Activated naive CD4-positive, alpha-beta T cell treated with anti-CD3 and anti-CD28 coated beads, Interleukin-2, amount 10 ng/mL, durations not matched to agents 7 days and 5 days (primary cell): ENCODE measurements at places on chromosomes 16 and 17.

- DNase-seq: no peak
Measured at GRCh38 chr16:8718851-8719680, 44.6 kb downstream of the ABAT start.

DNA sequence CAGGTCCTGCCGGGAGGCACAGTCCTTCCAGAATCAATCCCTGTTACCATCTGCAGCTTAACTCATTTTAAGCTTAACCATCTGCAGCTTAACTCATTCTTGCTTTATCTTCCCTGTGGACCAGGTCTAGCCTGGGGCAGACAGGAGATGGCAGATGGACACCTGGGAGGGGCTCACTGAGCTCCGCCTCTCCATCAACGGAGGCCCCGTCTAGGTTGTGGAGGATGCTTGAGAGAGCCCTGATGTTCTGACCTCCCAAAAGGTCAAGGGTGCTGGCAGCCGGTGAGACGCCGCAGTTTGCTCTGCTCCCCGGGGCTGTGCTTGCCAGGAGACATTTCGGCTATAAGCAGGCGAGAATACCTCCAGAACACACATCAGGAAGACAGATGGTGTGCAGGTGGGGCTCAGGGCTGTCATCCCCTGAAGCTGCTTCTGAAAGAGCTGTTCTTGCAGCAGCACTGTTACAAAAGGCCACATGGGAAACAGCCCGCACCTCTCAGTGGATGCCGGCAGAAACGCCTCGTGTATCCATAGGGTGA lies 41.3 kb downstream of the BAIAP2 start:
- DNase-seq: no peak

- DNase-seq: no peak
Measured at GRCh38 chr16:1640261-1640941, 28.2 kb downstream of the CRAMP1 start.

DNA sequence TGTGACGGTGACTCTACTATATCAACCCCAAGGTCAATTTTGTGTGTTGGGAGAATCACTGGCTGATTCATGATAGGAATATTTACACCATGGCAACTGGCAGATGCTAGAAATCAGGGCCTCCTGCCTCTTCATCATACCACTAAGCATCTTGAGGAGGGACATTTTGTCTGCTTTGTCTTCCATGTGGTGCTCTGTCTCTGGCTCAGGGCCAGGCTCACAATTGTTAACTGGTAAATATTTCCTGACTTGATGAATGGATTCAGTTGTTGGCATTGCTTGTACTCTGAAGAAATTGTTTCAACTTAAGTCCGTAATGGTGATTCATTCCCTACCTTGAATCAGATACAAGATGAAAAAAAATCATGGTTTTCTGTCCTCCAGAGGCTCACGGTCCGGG lies 292.7 kb downstream of the HAPSTR1 start:
- DNase-seq: no peak

DNA sequence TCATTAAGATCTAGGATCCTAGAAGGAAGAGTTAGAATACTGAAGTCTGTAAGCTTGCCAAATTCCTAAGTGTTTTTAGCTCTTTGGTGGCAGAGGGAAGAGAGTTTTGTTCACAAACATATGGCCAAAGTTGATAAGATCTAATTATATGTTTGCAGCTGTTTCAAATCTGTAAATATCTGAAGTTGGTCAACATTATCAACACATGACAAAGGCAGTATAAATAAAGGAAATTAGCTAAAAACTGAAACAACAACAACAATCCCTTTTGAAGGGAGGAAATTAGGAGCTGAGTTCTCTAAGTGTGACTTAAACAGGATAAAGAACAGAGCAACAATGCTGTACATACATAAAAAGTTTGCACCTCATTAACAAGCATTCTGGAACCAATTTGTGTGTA lies 208.7 kb downstream of the KCNJ2 start:
- no peak for DNase-seq

- no peak for DNase-seq
Measured at GRCh38 chr17:28811651-28812090, 30.9 kb downstream of the FAM222B start.

- DNase-seq: no peak
Measured at GRCh38 chr17:50045154-50045553, 10.8 kb upstream of the ITGA3 start.

GRCh38 chr16:66735891-66736290 lies 15.5 kb downstream of the DYNC1LI2 start:
- no peak for DNase-seq

GRCh38 chr17:42608305-42609181 lies 631 bp downstream of the RETREG3 start:
- DNase-seq: no peak

DNA sequence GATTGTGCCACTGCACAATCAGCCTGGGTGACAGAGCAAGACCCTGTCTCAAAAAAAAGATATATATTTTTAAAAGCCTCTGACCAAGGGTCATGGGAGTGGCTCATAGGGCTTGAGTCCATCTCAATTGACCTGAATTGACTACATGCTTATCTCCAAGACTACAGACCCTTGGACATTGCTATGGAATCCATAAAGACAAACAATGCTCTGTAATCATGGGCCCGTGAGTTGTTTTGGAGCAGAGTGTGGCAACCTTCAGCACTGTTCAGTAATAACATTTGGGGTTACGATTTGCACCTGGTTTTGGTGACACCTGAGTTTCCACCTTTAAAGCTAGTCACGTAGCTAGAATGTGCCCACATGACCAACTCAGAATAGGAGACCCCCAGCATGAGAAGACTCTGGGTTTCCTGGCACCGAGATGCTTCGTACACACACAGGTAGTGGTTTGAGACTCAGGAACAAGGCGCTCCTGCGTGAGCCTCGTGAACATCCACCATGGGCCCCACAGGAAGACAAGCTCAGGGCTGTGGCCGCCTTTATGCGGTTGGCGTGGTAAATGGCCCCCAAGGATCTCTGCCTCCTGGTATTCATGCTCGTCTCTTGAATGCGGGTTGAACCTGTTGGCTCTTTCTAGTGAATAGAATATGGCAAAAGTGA lies 66.6 kb upstream of the RPH3AL start:
- peak; percentile 84 for DNase-seq

DNA sequence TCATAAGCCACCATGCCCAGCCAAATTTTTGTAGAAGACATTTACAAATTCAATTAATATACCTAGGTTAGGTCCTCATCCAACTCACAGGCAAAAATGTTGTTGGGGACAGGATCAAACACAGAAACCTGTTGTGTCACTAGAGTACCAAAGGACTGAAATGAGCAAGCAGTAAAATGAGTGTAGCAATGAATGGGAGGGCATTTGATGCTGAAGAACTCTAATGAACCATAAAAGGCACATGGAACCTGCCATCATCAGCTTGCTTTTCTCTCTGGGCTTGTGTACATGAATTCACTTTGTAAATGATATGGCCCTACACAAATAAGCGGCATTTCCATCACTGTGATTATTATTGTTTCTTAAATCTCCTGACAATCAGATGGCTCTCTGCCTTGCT lies 17.8 kb downstream of the USP31 start:
- DNase-seq: no peak

GRCh38 chr17:74699236-74699635 lies 13.5 kb downstream of the CD300LF start:
- DNase-seq: no peak

- no peak for DNase-seq
Measured at GRCh38 chr17:35030780-35031179, 32.7 kb downstream of the RFFL start.

- DNase-seq: no peak
Measured at GRCh38 chr16:83298541-83298940, 509.2 kb upstream of the HSBP1 start.

- DNase-seq: peak; percentile 57
Measured at GRCh38 chr17:79803997-79804855, 7.3 kb upstream of the CBX8 start.

- DNase-seq: no peak
Measured at GRCh38 chr17:67414559-67414958, 37.5 kb downstream of the PITPNC1 start.

GRCh38 chr16:2374644-2375043 lies 34.1 kb upstream of the ABCA3 start:
- no peak for DNase-seq

GRCh38 chr17:79095345-79096055 lies 20.9 kb downstream of the ENGASE start:
- no peak for DNase-seq

DNA sequence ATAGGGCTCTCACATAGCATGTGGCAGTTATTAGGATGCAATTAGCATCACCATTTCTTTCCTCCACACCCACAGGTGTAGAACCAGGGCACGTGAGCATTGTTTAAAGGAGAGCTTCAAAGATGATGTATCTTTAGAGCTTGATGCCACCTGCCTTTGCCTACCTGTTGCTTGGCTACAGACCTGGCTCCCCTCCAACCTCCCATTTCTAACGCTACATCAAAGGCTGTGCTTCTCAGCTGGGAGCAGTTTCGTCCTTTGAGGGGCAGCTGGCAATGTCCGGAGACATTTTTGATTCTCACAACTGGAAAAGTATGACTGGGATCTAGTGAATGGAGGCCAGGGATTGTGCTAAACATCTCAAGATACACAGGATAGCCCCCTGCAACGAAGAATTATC lies 78.5 kb upstream of the CLEC3A start:
- no peak for DNase-seq

- no peak for DNase-seq
Measured at GRCh38 chr17:39702901-39703893, 3.3 kb downstream of the ERBB2 start.

DNA sequence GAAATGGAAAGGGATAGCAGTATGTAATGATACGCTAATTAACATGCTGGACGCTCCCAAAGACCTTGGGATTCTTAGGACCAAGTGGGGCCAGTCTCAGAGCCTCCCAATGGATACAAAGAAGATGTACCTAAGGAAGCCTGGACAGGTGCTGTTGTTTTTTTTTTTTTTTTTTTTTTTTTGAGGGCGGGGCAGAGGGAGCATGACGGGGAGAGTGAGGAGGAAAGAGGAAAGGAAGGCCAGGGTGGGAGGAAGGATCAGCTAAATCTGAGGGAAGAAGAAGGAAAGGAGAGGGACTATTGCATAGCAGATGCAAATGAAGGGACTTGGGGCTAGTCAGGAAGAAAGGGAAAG lies 2.5 kb downstream of the VAMP2 start:
- DNase-seq: no peak

DNA sequence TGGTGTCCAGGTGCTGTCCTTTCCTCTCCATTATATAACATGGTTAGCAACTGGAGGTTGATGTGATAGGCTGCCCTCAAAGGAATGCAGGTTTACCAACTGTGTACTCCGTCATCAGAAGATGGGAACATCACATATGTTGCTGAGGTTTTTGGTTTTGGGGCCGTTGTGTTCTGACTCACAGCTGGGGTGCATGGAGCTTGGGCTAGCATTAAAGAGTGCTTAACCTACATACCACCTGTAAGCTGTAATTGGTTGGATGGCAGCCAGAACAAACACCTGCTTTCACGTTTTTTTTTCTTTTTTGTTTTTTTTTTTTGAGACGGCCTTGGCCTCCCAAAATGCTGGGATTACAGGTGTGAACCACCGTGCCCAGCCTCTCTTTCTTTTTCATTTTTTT lies 20.9 kb downstream of the TMEM11 start:
- DNase-seq: no peak

- DNase-seq: no peak
Measured at GRCh38 chr16:87845807-87846619, 23.3 kb downstream of the SLC7A5 start.

DNA sequence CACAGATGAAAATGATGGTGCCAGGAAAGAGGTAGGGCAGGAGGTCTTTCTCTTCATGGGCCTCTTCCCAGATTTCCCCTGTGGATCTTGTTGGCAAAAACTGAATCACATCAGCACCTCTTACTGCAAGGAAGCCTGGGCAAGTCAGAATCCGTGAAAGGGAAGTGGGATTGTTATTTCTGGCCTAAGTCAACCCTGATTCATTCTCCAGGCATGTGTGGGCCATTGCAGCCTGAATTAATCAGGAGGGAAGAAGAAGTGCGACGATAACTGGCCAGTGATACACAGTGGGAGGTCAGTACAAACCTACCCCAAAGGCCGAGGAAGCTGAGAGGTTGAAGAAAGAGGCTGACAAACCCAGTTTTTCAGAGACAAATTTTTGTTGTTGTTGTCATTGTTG lies 17.9 kb upstream of the NSMCE1 start:
- DNase-seq: no peak

- no peak for DNase-seq
Measured at GRCh38 chr16:87671221-87671620, 68.9 kb downstream of the JPH3 start.

- DNase-seq: no peak
Measured at GRCh38 chr16:58999762-59000161, 265.6 kb upstream of the GOT2 start.

GRCh38 chr16:31149894-31150890 lies at the start of gene PRSS36:
TSS of gene PRSS36 (minus strand) at chr16:31150066. CDS start at chr16:31150035, 31 bp downstream.
- DNase-seq: no peak

DNA sequence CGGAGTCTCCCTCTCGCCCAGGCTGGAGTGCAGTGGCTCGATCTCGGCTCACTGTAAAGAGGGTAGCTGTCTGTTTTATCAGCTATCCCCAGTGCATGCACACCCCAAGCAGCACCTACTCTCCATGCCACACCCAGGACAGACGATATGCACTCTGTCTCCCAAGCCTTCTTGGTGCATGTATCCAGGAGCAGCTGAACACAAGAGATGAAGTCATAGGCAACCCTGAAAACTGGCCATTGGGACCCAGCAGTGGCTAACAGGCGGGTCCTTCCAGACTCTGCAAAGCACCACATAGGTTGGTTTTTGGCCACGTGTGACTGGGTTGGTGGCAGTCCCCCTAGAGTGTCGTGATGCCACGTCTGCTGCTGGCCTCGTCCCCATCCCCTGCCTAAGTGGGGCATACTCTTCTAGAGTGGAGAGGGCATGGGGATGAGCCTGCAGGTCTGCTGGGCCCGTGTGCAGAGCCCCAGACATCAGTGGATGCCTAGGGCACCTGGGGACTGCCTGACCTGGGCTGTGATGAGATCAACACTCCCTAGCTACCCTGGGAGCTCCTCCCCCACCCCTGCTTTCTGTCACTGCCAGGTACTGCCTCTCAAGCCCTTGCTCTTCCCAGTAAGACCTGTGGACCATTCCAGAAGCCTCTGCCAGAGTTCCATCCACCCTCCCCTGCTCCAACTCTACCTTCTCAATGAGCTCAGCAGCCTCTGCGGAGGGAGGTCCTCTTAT lies 9.3 kb downstream of the PDE6G start:
- DNase-seq: no peak

- no peak for DNase-seq
Measured at GRCh38 chr17:12726131-12726530, 60.4 kb downstream of the MYOCD start.

DNA sequence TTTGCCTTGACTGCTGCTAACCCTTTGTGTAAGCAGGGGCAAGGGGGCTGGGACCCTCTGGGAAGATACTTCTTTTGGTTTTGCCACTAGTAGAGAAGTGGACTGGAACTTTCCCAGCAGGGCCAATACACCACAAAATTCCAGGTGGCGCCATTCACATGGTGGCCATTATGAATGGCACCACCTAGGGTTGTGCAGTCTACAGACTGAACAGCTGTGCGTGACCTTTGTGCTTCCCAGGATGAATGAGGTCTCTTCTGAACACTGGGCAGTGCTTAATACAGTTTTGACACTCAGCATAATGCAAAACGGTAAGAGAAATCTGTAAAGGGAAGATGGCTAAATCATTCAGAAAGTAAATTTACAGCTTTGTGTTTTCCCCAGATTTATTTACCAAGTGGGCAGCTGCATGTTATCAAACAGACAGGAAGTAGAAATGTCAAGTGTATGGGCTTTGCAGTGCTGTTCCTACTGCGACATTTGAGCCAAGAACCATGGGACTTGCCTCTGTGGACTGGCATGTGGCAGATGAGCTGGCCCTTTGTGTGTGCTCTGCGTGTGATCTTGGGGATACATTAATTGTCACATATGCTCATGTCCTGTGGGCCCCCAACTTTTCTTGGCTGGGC lies 9.2 kb downstream of the SYT17 start:
- no peak for DNase-seq
